ENCODE measurements at places on chromosomes 5 and 9. TPM values are rescaled to one million over a fixed set of nuclear protein-coding genes. Genes with fewer than 3 reads are reported as not detected.

DNA sequence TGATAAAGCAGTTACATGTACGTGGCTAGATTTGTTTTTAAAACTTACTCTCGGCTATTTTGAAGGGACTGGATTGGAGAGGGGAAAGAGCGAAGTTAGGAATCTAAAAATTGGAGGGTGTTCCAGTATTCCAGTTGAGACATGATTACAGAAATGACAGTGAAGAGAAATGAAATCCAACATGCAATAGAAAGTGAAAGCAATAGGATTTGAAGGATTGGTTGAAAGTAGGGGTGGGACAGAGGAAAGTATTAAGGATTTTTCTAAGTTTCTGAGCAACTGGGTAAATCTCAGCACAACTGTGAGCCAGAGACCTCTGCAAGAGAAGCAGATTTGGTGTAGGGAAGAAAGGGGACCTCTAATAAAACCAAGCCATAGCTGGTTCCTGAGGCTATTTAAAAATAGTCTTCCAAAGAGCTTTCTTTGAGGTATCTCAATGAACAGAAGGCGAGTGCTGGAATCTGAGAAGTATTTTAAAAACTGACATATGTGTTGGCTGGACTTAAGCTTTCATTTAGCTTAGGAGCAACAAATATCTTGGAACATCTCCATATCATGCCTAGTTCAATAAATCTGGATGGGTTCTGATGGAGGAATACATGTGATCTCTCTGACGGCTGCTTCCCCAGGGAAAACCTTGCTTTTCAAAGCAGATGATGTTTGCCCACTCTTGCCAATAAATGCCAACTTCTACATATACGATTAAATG is 110.4 kb upstream of the IFNK start:
- H3K27me3 ChIP-seq, result no peaks in the 10 kb centered on the region
- no peaks in the 10 kb centered on the region for H3K4me1 ChIP-seq
- H3K36me3 ChIP-seq, result no peaks in the 10 kb centered on the region
- no peak for DNase-seq
- peak overlapping the region; percentile 17 for H3K4me3 ChIP-seq
- peak overlapping the region; percentile 60 for H3K27ac ChIP-seq

Gene TMEM232
- total RNA-seq, result 1.3 TPM

GRCh38 chr5:6527749-6528455 is 79.2 kb downstream of the UBE2QL1 start:
- no peaks in the 10 kb centered on the region for H3K36me3 ChIP-seq
- DNase-seq, result no peak
- H3K27me3 ChIP-seq, result no peaks in the 10 kb centered on the region
- H3K27ac ChIP-seq, result no peak overlapping the region

Gene PTGDS
- total RNA-seq, result 61.7 TPM

GRCh38 chr9:89814340-89815040 is 209.7 kb downstream of the GADD45G start:
- H3K4me3 ChIP-seq, result no peak overlapping the region
